T-helper 1 cell (primary cell): ENCODE measurements at places on chromosomes 1 and 21.

- no peak for DNase-seq
These were observed 126.9 kb upstream of the C1orf174 start for GRCh38 chr1:4027008-4027407.

GRCh38 chr21:46082963-46083790 lies 14.7 kb upstream of the COL6A2 start:
- DNase-seq, result no peak

GRCh38 chr1:162889989-162890388 lies 29.0 kb upstream of the CCDC190 start:
- DNase-seq, result no peak

GRCh38 chr1:101993710-101994109 lies 3.0 kb downstream of the OLFM3 start:
- DNase-seq, result no peak

DNA sequence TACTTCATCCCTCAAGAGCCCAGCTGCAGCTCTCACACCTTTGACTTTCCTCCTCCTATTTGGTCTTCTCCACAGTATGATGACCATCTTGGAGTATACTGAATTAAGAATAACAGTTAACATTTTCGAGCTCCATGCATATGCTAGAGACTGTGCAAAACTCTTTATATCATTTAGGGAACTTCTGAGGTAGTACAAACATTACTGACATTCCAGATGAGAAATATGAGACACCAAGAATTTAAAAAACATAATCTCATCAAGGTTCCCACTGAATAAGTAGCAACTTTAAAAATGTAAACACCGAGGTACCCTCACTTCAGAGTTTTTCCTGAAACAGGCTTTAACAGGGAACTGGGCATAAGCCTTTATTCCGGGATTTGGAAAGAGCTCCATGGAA lies 22.7 kb downstream of the FMO3 start:
- no peak for DNase-seq

- no peak for DNase-seq
These were observed 222.7 kb downstream of the HMCN1 start for GRCh38 chr1:185956881-185957280.

GRCh38 chr1:15001317-15001915 lies 152.1 kb upstream of the TMEM51 start:
- no peak for DNase-seq

DNA sequence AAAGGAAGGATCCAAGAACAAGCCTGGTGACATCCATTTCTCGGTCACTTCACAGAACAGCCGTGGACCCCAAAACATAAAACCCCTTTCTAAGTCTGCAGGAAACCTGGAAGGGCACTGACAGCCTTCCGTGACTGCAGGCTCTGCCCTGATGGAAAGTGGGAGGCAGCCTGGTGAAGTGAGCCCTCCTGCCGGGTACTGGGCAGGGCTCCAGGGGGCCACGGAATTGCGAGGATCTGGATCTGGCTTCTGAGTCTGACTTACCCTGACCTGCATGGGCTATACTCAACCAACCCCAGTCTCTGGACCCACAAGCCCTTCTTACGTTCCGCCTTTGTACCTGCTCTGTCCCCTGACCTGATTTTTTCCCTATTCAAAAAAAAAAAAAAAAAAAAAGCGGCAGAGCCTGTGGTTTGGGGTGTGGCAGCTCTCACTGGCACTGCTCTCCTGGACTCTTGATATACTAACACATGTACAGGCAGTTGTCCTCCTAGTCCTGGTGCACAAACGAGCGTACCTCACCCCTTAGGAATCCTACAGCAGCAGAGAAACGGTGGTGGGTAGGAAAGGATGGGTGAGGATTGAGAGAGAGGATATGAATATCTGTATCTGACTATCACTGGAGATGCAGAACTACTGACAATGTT lies 82.9 kb downstream of the BEND5 start:
- DNase-seq, result no peak

- DNase-seq, result no peak
These were observed 35.5 kb upstream of the NPL start for GRCh38 chr1:182754087-182754486.

DNA sequence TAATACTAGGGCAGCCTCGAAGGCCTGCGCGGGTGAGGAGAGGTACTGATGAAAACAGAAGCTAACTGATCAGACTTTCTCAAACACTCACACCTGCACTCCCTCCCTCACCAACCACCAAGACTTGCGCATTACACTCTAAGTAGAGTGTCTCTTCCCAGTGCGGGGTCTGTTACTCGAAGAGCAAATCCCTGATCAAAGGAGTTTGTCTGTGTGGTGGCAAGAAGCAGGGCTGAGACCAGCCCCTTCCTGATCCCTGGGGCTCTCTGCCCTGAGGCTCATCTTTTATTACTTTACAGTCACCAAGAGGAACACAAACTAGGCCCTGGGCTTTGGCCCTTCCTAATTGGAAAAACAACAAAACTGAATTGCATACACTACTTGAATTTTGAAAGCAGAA lies 19.5 kb upstream of the TSNAX start:
- no peak for DNase-seq

GRCh38 chr1:77386276-77386675 lies 104.5 kb downstream of the AK5 start:
- DNase-seq, result no peak

DNA sequence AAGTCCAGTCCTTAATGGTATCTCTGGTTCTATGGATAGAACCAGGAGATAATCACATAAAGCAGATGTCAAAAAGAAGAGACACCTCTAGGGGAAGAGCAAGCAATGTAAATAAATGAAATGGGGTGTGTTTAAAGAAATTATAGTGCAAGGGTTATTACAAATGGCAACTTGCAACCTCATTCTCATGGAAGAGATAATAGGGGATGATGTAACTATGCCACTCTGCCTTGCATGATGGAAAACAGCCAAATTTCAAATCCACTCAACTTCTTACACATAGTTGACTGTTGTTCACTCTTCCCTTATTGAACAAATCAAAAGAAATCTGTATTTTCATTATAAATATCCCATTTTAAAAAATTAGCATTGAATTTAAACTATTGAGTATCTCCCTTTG lies 274.0 kb upstream of the TMPRSS15 start:
- no peak for DNase-seq

DNA sequence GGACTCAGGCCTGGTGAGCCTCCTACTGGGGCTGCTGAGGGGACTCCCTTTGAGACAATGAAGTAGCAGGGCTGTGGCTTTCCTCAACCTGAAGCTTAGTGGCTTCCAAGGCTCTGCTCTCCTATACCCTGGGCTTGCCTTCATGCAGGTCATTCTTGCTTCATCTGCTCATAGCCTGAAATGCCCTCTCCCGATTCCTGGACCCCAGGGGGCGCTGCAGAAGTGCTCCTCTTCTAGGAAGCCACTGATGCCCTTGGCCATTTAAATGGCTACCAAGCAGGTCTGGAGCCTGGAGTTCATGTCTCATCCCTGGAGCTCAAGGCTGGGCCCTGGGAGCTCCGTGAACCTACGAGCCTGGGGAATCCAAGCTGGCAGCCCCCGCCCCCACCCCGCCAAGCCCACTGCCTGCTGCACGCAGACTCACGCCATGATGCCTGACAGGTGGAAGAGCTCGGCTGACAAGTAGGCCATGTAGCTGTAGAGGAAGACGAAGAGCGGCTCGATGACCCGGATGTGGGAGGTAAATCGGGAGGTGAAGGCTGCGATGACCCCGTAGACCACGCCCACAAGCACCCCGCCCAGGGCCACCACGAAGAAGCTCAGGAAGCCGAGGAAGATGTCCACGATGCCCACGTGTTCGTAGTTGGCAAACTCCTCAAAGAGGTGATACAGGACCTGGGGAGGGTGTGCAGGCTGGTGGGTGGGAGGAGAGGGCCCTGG lies 45.7 kb downstream of the SLC9A1 start:
- DNase-seq, result no peak

DNA sequence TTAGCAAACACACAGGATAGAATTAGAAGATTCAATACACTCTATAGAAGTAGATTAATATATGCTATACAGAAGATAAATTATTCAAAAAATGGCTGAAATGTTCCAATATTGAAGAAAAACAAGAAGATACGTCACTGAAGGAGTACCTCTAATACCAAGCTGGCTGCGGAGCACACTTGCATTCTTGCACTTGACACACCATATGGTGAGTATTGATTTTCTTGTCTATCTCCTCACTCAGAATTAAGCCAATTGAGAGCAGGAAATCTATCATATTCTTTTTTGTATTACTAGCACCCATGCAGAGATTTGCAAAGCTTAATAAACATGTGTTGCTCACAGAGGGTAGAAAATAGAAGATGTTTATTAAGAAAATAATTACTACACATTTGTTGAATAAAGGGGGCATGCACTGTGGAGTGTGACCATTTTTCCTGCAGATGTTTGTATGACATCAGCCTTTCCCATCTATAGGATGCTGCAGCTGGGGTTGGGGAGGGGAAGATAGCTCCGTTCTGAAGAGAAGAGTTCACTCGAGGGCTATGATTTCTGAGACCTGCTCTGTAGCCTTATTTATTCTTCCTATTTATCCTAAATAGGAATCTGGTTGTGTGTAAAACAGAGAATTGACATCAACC lies 318.1 kb downstream of the HHIPL2 start:
- no peak for DNase-seq

DNA sequence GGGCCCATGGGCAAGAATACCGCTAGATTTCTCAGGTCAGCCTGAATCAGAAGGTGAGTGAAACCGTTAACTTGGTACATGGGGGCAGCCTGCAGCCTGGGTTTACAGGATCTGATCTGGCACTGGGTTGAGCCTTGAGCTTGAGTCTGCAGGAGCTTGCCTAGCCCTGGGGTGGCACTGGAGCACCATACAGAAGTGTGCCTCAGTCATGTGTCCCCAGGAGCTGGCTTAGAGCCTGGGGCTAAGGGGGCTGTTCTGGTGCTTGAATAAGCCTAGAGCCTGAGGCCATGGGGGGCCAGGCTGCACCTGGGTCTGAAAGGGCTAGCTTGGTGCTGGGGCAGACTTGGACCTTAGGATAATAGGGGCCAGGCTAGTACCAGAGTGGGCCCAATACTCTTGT lies 457.2 kb upstream of the PBX1 start:
- no peak for DNase-seq

GRCh38 chr1:174874331-174875053 lies 125.3 kb upstream of the CACYBP start:
- DNase-seq, result no peak

DNA sequence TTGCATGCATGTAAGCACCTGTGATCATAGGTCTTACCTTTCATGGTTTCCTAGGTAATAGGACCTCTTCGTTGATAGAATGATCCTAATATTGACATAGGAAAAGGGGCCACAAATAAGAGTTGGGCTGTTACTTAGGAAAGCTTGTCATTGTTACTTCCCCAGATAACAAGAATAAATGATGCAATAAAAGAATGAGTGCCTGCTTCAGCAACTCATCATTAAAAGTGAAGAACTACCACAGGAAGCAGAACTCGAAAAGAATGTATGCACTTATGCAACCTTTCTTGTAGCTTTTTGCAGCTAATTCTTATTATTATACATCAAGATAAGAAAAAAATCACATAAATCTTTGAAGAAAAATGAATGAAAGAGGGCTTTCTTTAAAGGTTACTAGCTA lies 548.6 kb downstream of the LTN1 start:
- no peak for DNase-seq

DNA sequence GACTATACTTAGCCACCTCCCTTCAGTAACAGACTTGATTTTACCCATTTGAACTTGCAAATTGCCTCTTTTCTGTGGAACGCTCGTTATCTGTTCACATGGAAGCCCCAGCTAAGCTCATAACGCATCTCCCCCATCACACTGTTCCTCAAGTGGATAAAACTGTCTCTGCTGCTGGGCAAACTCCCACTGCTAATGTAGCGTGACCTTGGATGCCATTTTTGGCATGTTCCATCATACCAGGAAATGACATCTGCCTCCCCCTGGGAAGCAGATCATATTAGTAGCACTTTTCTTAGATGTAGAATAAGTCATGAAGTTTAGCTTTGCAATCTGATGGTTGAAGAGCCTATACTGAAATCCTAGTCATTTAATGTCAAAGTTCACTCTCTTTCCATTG lies 528.7 kb upstream of the PLXNA2 start:
- no peak for DNase-seq

DNA sequence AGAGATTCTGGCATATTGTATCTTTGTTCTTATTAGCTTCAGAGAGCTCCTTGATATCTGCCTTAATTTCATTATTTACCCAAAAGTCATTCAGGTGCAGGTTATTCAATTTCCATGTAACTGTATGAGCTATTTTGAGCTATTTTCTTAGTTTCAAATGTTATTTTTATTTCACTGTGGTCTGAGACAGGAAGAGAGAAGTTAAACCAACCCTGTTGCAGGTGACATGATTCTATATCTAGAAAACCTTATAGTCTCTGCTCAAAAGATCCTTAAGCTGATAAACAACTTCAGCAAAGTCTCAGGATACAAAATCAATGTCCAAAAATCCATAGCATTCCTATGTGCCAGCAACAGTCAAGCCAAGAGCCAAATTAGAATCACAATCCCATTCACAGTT lies 1644.0 kb upstream of the B3GALT2 start:
- no peak for DNase-seq

DNA sequence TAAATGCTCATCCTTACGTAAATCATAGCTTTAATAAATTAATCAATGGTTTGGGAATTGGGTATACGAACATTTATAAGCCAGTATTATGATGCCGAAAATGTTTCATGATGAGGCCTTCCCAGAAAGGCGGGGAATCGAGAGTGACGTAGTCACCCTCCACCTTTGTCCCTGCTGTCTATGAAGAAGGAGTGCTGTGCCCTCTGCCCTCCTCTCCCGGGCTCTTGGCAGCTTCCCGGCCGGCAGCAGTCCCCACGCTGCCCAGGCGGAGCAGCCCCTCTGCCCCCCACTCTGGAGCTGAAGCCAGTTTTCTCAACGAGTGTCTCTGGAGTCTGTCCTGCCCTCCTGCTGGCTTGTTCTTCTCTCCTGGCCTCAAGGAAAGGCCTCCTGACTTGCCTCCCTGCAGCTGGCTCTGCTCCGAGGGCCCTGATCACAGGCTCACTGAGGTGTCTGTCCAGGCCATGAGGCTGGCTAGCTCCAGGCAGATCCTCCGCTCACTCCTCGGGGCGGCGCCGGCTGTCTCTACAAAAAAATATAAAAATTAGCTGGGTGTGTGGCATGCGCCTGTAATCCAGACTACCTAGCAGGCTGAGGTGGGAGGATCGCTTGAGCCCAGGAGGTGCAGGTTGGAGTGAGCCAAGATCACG lies 150.7 kb upstream of the COL6A1 start:
- no peak for DNase-seq

GRCh38 chr1:85300140-85300539 lies 23.7 kb upstream of the BCL10 start:
- DNase-seq, result no peak

DNA sequence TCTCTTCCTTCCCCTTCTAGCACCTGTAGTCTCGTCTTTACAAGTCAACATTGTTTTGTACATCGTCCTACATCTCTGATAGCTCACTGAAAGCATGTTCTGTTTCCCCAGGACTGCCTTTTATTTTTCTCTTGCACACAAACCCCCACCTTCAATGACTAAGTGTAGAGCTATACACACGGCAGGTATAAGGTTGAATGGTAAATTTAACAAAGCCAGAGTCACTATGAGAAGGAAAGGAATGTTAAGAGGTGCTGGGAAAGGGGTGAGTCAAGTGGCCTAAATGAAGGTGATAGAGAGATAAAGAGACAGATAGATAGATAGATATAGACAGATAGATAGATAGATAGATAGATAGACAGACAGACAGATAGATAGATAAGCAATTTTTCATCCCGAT lies 134.3 kb upstream of the ATP1B1 start:
- DNase-seq, result no peak

GRCh38 chr21:45836268-45836655 lies 145.3 kb upstream of the COL6A1 start:
- no peak for DNase-seq
